ENCODE measurements at places on chromosomes 1 and 21.

DNA sequence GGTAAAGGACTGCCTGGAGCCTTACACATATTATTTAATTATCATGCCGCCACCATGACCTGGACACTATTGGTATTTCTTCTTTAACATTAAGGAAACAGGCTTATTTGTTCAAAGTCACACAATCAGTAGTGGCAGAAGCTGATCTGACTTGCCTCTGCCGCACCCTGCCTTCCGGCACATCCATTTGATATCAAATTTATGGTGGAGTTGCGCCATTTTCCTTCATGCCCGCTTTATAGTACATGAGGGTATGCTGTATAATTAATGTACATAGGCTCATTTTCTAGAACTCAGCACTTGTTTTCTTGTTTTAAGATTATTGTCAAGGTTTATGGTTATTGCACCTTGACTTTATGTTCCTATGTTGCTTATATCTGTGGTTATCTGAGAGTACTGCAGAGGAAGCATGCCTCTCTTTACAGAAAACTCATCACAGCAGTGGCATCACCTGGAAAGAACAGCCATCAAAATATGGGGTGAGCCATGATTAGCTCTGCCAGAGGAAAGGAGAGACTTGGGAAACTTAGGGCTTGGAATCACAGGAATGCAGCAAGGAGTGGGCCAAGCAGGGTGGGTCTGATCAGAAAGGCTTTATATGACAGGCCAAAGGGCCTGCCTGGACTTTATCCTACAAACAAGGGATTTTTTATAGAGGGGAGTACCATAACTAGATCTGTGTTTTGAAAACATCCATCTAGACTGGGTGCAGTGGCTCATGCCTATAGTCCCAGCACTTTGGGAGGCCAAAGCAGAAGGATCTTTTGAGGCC lies 72.2 kb upstream of the GJB5 start:
- no peak for DNase-seq

GRCh38 chr1:196481616-196482015 lies 126.6 kb downstream of the KCNT2 start:
- DNase-seq: no peak

GRCh38 chr1:174740249-174740968 lies 259.3 kb upstream of the CACYBP start:
- no peak for DNase-seq

GRCh38 chr1:183800449-183800848 lies 4.5 kb upstream of the RGL1 start:
- DNase-seq: no peak

GRCh38 chr21:35988416-35989137 lies 71.7 kb downstream of the SETD4 start:
- DNase-seq: no peak

DNA sequence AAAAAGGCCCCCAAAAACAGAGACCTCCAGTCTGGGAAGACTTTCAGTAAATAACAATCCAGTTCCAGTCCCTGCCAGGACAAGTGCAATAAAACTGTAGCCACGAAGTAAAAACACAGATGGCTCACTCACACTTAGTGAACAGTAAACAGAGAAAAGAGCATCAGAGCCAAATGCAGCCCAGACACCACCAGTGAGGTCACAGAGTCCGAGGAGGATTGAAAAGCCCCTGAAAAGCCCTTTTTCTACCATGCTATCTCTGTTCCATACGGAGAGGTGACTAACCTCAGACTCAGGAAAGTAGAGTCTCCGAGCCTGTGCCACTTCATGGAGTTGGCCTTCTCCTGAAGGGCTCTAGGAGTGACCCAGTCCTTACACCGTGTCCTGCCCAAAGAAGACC lies 84.5 kb downstream of the COLGALT2 start:
- DNase-seq: no peak

GRCh38 chr1:17265162-17265561 lies 16.3 kb downstream of the PADI3 start:
- no peak for DNase-seq

DNA sequence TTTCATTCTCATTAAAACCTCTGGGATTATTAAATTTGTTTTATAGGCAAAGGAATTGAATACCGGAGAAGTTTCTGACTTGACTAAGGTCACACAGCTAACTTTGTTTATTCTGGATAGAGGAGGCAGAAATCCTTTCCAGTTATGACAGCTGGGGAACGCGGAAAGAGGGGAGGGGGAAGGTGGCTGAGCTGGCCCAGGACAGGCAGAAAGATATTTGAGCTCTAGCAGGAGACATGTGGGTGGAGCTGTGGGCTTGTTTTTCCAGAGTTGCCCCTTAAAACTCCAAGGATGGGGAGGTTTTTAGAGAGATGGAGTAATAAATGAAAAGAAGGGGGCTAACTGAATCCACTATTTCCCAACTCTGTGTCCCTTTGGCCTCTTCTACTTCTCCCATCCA lies 27.8 kb downstream of the FOXD2 start:
- no peak for DNase-seq

DNA sequence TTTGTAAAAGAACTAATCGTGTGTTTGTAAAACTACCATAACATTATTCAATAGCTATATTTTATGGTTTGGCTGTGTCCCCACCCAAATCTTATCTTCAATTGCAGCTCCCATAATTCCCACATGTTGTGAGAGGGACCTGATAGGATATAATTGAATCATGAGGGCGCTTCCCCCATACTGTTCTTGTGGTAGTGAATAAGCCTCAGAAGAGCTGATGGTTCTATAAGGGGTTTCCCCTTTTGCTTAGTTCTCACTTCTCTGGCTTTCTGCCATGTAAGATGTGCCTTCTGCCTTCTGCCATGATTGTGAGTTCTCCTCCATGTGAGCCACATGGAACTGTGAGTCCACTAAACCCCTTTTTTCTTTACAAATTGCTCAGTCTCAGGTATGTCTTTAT lies 1372.3 kb downstream of the AMY1C start:
- no peak for DNase-seq

GRCh38 chr1:75797273-75797588 lies 549 bp downstream of the MSH4 start:
- no peak for DNase-seq

GRCh38 chr1:43510621-43511020 lies 20.1 kb upstream of the PTPRF start:
- DNase-seq: no peak

- no peak for DNase-seq
Measured at GRCh38 chr1:176843352-176844297, 320.9 kb downstream of the ASTN1 start.

DNA sequence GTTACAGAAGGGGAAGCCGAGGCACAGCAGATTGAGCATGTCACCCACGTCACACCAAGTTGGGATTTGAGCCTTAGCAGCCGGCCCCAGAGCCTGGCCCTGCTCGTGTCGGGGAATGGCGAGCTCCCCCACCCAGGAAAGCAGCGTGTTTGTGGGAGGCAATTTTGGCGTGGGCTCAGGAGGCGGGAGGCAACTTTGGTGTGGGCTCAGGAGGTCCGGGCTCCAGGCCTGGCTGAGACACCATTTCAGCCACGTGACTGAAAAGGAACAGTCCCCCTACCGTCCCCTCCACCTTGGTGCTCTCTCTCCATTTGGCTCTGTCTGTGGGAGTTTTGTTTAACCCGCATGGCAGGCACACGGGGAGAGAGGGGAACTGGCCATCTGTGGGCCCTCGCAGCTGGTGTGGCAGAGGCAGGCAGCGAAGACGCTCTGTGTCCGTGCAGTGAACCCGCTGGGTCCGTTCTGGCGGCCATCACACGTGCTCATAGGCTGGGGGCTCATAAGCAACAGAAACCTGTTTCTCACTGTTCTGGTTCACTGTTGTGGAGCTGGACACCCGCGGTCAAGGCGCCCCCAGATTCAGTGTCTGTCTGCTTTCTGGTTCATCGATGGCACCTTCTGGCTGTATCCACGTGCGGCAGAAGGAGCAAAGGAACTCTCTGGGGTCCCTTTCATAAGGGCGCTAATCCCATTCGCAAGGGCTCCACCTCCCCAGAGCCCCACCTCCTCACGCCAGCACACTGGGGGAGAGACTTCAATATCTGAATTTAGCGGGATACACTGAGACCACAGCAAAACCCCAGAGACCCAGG lies 110.2 kb downstream of the CRYAA start:
- DNase-seq: no peak

DNA sequence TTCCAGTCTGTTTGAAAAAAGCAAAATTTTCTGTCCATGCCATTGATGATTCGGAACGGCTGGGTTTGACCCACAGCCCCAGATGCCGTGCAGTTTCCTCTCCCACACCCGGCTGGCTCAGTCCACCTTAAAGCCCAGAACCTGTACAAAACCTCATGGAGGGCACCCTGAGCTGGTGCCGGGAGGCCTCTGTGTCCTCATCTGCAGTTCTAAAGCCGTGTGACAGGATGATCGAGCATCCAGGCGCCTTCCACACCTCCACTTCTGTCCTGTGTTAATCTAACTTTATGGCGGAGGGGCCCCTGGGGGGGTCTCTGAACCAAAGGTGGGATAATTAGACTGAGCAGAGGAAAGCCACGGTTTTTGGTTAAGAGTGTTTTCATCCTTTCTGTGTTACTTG lies 49.6 kb downstream of the SLC37A1 start:
- DNase-seq: no peak

DNA sequence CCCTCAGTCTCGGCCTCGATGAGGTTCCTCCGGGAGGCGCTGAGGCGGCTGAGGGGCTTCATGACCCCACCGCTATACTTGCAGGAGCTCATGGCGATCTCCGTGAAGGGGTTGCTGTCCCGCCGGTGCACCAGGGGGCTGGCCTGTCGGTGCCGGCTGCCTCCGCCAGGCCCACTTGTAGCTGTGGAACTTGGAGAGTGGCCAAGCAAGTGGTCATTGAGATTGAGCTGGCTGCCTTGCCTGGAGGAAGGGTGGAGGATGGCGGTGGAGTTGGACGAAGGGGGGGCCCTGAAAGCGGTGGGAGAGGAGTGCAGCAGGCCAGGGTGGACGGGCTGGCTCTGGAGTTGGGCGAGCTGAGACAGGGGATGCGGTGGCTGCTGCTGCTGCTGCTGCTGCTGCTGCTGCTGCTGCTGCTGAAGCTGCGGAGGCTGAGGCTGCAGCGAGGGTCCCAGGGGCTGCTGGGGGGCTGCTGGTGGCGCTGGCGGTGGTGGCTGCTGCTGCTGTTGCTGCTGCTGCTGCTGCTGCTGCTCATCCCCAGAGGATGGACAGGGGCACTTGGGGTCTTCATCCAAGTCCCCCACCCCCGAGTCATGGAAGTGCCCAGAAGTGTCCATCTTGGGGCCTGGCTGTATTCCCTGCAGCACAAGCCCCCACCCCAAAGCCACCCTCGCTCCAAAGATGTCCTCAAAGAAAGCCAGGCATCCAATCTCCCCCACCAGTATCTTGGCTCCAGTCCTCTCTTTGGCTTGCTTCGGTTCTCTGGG lies 548 bp downstream of the KCNN3 start:
- no peak for DNase-seq

GRCh38 chr1:245603311-245603865 lies 448.6 kb downstream of the KIF26B start:
- DNase-seq: no peak

DNA sequence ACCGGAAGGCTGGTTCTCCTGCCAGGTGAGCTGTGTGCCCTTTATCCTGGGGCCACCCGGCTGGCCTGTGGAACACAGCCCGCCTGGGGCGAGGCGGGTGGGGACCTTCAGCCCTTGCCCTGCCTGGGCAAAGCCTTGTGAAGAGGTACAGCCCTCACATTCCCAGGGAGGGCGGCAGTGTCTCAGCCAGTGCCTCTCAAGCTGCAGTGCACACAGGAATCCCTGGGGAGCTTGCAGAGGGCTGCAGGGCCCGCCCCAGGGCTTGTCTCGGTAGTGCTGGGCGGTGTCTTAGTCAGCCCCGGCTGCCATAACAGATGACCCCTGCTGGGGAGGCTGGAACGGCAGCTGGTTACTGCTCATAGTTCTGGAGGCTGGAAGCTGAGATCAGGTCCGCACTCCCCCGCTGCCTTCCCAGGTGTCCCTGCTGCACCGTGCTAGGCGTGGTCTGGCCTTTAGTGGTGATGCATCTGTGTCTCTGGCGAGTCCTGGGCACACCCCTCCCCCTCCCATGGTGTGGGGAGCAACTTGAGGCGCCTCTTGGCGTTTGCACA lies 12.6 kb downstream of the DFFB start:
- DNase-seq: no peak

DNA sequence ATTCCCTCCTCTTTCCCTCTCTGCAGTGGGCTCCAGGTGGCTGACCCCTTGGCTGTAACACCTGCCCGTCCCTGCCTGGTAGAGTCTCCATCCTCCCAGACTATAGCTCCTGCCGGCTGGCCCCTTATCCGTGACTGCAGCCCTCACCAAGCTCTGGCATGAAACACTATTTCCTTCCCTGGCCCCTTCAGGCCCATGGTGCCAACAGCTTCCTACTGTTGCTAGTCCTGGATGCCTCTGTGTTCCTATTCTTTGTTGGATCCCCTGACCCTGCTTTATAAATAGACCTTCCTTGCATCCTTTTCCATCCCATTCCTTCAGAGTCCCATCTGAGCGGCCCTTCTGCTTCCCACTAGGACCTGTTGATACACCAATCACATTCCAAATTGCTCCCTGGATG lies 195.0 kb downstream of the ZNF326 start:
- no peak for DNase-seq

- no peak for DNase-seq
Measured at GRCh38 chr1:46506470-46507219, 17.0 kb downstream of the DMBX1 start.

- no peak for DNase-seq
Measured at GRCh38 chr1:29129916-29130315, 6.2 kb upstream of the TMEM200B start.

All from activated T-helper 9 cell treated with anti-CD3 and anti-CD28 coated beads, Interleukin-2, amount 50 U/mL, for 16 hours (primary cell).